ENCODE measurements at places on chromosomes 12 and 14. TPM values are rescaled to one million over a fixed set of nuclear protein-coding genes. Genes with fewer than 3 reads are reported as not detected.

The FOXJ2 gene
- polyA plus RNA-seq = 8.4 TPM

The MYRFL gene
- polyA plus RNA-seq = not detected

The DCP1B gene
- polyA plus RNA-seq = 35.6 TPM

The SLC4A8 gene
- polyA plus RNA-seq = 1.4 TPM

The HOXC9 gene
- not detected for polyA plus RNA-seq

The FLRT2 gene
- polyA plus RNA-seq = not detected

The SEL1L gene
- 23.7 TPM for polyA plus RNA-seq

The KRT74 gene
- polyA plus RNA-seq = not detected

The SRRM4 gene
- polyA plus RNA-seq = not detected

The CDC42BPB gene
- polyA plus RNA-seq = 0.91 TPM

The LUM gene
- polyA plus RNA-seq = not detected

The TAS2R31 gene
- polyA plus RNA-seq = 0.17 TPM

The FOXN4 gene
- 0.11 TPM for polyA plus RNA-seq
